A673 (cell line): ENCODE measurements at places on chromosomes 16 and 17.

DNA sequence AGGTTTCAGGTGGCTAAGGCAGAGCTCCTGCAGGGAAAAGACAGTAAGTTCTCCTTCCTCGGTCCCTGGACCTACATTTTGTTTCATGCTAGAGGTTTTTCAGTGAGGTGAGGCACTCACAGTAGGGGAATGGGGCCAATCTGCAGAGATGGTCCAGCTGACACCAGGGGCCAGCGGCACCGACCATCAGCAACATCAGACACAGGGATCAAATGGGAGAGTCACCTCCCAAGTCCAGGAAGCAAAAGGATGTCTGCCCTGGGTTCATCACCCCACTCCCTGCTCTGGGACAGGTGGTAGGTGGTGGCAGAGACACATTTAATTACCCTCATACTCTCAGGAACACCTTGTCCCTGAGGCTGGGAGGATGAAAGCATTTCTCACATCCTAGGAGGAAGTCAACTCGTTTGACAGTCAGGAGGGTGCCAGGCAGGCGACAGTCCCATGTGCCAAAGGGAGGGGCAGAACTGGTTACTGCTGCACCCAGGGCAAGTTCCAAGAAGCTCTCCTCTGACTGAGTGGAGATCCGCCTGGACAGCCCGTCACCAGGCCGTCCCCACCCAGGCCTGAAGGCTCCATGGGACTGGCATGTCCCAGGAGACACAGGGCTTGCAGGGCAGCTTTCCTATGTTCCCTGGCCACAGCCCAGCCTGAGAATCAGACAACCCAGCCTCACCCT, 19.2 kb downstream of the ATP6V0D1 start:
- DNase-seq = no peak

GRCh38 chr17:11589716-11590115, 8.6 kb upstream of the DNAH9 start:
- peak; percentile 69 for DNase-seq

GRCh38 chr17:80110447-80110812, 9.0 kb downstream of the GAA start:
- no peak for DNase-seq

DNA sequence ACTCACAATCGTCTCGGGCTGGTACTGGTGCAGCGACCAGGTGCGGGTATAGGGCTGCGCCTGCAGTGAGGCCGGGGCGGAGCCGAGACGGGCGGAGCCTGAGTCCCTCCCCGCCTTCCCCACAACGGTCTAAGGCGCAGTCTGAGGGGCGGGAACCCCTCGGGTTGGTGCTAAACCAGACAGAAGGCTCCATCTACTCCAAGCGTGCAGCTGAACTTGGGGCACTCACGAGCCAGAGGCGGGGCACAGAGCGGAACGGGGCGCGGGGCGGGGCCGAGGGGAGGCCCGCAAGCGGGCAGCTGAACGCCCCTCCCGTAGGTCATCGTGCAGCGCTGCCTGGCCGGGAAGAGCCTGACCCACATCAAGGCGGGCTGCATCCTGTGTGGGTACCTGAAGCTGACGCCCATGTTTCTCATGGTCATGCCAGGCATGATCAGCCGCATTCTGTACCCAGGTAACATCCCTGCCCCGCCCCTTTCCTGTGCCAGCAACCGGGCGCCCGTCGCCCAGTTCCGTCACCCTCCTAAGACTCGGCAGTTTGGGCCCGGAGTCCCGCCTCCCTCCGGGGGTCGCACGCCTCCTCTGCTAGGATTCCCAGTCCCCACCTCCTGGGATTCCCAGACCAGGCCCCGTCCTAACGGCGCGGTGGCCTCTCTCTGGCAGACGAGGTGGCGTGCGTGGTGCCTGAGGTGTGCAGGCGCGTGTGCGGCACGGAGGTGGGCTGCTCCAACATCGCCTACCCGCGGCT, 5.0 kb downstream of the SLC5A2 start:
- peak; percentile 60 for DNase-seq

DNA sequence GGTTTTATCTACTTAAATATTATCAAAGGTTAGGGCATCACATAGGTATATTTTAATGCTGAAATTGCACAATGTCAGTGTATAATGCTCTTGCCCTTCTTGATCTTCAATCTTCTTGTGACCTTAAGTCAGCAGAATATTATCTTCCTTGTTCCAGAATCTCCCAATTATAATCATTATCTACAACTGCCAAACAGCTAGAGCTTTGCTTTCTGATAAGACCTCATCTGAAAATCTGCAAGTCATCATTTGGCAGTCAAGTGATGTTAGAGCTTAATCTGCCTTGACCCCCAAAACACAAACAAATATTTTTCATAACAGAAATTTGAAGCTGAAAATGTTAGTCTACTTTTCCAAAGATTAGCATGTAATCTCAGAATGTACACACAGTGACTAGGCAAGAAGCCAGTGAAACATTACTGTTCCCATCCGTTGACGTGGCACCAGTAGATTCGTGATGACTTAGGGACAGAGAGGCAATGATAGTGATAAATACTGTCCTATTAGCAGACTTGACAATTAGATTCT, 19.8 kb downstream of the REXO5 start:
- no peak for DNase-seq

GRCh38 chr17:28644787-28645575, at the start of gene BLTP2:
Gene BLTP2 (minus strand): TSS chr17:28645158. CDS start chr17:28645056, 102 bp downstream.
- DNase-seq = peak; percentile 98

DNA sequence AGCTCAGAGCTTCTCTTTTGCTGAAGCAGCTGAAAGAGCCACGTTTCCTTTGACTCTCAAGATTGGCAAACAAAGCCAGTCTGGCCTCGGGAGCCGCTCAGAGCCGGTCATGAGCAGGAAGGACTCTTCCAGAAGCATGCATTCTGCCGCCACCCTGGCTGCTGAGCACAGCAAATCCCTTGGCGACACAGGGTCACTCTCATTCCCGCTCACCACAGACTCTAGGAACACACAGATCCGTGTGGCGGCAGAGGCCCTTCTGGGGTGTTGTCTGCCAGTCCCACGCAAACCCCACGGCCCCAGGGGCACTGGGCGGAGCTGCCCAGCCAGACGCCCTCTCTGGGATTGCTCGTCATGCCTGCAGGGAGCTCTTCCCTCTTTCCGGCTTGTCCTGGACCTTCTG, 157.0 kb downstream of the C16orf95 start:
- no peak for DNase-seq
